Renal cortical epithelial cell (primary cell): ENCODE measurements at places on chromosomes 7 and 10.

GRCh38 chr7:7323352-7323751, 141.0 kb downstream of the C1GALT1 start:
- DNase-seq: peak; percentile 91

DNA sequence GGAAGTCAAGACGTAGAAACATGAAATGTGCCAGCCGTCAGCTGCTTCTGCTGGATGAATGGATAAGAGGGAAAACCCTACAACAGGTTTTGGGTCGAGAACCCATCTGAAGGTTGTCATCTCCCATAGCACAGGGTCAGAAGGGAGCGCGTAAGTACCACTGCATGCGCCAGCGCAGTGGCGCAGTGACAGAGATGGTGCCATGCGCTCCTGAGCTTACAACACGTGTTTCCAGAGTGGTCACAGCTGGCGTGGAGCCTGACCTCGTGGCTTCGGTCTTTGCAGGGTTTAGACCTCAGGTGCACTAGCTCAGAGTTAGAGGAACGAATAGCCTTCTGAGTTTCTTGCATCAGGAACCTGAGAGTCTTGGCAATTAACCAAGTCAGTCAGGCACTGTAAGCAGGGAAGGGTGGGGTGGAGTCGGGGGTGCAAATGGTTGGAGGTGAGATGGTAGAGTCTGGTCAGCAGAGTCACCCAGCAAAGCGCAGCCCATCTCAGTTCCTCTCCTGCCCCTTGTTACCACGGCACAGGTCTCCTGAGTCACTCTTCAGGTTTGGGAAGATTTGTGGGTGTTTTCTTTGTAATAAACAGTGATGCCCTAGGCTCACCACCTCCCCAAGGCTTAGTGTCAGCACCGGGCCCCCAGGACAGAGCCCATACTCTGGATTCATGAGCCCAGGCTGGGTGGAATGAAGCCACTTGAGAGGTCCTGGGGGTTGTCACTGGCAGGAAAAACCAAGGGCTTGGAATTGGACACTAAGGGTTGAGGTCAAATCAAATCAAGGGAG, 84.1 kb upstream of the PPIF start:
- no peak for DNase-seq

DNA sequence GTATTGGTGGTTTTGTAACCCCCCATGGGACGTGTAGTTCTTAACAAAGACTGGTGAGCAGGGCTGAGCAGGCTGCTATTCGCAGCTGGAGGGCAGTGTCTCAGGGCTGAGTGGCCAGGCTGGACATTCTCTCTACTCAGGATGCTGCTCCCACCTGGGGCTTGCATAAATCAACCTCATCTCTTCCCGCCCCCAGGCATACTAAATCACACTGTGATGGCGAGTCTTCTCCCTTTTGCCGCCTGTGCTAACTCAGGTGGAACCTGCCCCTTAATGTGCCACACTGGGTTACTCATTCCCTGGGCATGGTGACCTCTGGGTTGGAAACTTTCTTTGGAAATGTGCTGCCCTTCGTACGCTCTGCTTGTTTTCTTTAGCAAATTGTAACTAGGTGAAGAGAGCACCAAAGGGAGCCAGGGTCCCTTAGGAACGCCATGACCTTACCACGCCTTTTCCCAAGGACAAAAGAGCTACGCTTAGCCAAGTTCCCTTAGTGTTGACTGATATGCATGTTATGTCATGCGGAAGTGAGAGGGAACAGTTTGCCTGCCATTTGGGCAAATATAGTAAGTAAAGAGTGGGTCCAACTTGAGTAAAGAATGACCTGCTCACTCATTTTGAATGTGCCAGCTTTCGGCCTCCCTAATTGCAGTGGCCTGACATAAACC, 40.4 kb upstream of the COBL start:
- peak; percentile 71 for DNase-seq

DNA sequence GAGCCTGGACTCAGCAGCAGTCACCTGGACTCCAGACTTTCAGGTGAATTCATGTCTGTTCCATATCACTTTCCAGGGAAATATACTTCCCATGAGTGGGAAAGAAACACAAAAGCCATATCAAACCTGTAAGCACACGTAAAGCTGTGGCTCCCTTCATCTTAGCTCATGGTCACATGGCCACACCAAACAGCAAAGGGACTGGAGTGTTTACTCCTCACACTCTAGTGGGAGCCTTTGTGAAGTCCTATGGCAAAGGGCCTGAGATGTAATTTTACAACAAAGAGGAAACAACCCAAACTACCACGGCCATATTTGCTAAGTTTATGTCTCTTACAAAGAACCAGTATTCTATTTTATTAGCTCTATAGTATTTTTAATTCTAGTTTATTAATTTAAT, 16.3 kb downstream of the SFTPA1 start:
- no peak for DNase-seq

GRCh38 chr7:90267263-90267858, 22.4 kb downstream of the CFAP69 start:
- no peak for DNase-seq
